Activated T-cell treated with anti-CD3 and anti-CD28 coated beads for 1 hour (primary cell): ENCODE measurements at places on chromosomes 7 and 10.

DNA sequence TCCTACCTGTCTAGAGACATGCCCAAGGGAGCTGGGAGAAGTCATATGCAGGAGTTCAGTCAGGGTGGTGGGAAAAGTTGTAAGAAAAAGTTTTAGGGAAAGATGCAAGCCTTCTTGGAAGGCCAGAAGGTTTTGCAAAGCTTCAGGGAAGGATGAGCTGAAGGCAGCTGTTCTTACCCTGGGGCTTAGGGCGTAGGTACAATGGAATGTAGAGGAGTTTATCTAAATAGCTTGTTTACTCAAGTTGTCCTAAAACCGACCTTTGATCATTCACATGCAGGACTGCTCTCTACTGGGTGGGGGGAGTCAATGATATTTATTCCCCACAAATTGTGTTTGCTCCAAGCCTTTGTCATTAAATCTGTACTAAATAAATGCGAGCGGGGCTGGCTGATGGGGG lies 277.0 kb downstream of the CRPPA start:
- DNase-seq, result no peak

DNA sequence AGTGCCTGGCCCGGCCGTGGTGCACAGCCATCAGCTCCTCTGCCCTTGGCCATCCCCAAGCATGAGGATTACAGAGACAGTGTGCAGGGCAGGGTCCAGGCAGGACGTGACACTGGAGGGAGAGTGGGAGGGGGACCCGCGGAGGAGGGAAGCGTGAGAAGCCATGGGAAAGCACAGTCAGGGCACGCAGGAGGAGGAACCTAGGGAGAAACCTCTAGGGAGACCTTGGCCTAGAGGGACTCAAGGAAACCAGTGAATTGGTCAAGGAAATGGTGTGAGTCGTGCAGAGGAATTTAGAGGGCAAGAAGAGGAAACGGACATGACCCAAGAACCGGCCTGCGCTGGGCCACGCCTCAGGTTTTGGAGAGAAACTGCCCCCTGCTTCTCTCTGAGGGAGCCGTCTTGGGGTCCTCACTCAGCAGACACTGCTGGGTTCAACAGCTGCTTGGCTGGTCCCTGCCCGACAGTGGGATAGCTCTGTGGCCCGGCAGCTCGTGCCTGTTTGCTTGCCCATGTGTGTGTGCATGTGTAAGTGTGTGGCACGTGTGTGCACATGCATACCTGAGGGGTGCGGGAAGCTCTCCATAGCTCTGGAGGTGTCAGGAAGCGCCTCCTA lies 3.2 kb downstream of the OPN4 start:
- no peak for DNase-seq

- DNase-seq, result no peak
Measured at GRCh38 chr10:46539596-46540411, 16.7 kb downstream of the GPRIN2 start.

- DNase-seq, result no peak
Measured at GRCh38 chr10:90047243-90047729, 345.9 kb downstream of the KIF20B start.

- no peak for DNase-seq
Measured at GRCh38 chr7:84529480-84530205, 335.1 kb upstream of the SEMA3A start.

DNA sequence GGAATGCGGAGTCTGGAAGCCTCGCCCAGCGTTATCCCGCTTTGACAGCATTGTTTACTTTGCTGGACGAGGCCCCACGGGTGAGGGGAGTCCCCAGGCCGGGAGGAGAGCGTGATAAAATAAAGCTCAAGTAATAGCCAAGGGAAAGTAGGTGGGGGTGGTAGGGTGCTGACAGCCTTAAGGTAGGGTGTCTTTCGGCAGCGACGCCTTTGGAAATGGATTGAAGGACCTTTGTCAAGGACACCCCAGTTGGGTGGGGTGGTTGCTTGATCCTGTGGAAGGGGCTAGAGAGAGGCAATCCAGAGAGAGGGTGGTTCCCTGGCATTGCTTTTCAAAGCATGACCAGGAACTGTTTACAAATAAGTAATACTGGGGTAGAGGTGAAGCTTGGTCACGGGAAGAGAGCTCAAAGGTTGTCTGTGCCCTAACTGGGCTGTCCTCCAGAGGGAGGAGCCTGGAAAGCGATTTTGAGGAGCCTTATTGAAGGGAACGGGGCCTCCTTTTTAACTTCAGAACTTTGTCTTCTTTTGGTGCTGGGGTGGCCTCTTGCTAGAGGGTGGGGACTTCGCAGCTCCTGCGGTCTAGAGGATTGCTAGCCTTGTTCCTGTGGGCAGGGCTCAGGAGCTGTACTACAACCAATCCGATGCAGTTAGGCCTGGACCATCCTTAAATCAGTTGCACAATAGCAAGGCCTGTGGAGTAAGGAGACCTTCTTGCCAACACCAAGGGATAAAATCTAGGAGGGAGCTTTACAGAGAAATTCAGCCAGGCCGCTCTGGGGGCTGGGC lies 1.3 kb downstream of the EIF4EBP2 start:
- DNase-seq, result no peak

GRCh38 chr7:7618410-7618809 lies 22.1 kb upstream of the UMAD1 start:
- no peak for DNase-seq

GRCh38 chr10:12181065-12181775 lies 14.5 kb downstream of the NUDT5 start:
- peak; percentile 46 for DNase-seq

GRCh38 chr7:141731476-141732149 lies 6.5 kb upstream of the SSBP1 start:
- DNase-seq, result no peak

GRCh38 chr7:139648941-139649425 lies 125.5 kb downstream of the CLEC2L start:
- no peak for DNase-seq

GRCh38 chr10:49556723-49557122 lies 17.8 kb upstream of the ERCC6 start:
- DNase-seq, result no peak

DNA sequence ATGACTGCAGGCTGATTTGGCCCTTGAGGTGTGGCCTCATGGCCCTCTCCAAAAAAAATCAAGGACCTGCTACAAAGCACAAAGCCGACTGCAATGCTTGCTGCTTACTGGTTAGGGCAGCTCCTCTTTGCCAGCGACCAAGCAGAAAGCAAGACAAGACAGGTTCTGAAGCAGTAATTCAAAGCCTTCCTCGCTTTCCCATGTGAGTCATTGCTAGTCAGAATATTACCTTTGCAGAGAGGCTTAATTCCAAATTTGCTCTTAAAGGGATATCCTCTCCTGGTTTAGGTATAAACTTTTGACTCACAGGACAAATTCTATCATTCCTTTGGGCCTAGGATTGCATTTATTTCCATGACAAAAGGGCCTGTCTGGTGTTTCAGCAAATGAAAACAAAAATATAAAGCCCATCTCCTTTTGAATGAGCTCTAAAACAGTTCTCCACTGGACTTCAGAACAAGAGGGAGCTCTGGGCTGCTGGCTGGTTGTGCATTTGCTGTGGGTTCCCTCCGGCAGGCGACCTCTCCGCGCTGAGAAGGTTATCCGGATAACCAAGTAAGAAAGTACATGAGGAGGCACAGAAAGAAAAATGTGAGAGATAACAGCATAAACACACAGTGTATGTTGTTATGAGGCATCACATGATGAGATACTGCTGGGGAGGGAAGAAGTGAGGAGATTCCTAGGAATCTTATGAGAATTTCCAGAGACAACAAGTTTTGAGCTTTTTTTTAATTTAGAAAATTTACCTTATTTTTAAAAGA lies 90.8 kb downstream of the EGFR start:
- no peak for DNase-seq

- no peak for DNase-seq
Measured at GRCh38 chr7:120981888-120982615, 6.5 kb upstream of the CPED1 start.

- no peak for DNase-seq
Measured at GRCh38 chr7:36192053-36192824, 39.2 kb downstream of the EEPD1 start.

GRCh38 chr7:18294411-18294810 lies 201.1 kb upstream of the HDAC9 start:
- DNase-seq, result no peak

- no peak for DNase-seq
Measured at GRCh38 chr7:120806669-120807068, 51.3 kb downstream of the TSPAN12 start.

DNA sequence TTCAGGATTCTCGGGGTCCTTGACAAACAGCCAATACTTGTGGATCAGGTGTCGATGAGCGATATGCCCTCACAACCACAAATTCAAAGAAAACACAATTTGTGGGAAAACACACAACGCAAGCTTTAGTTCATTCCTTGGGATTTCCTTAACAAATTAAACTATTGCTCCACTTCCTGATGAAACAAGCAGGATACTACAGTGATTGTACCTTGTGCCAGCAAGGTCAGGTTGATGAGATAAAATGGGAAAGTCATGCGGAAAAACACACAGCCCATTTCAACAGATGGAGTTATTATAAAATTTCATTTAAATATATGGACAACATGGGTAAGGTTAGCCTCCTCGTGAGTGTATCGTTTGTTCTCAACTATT lies 8.8 kb upstream of the RHOBTB1 start:
- no peak for DNase-seq

DNA sequence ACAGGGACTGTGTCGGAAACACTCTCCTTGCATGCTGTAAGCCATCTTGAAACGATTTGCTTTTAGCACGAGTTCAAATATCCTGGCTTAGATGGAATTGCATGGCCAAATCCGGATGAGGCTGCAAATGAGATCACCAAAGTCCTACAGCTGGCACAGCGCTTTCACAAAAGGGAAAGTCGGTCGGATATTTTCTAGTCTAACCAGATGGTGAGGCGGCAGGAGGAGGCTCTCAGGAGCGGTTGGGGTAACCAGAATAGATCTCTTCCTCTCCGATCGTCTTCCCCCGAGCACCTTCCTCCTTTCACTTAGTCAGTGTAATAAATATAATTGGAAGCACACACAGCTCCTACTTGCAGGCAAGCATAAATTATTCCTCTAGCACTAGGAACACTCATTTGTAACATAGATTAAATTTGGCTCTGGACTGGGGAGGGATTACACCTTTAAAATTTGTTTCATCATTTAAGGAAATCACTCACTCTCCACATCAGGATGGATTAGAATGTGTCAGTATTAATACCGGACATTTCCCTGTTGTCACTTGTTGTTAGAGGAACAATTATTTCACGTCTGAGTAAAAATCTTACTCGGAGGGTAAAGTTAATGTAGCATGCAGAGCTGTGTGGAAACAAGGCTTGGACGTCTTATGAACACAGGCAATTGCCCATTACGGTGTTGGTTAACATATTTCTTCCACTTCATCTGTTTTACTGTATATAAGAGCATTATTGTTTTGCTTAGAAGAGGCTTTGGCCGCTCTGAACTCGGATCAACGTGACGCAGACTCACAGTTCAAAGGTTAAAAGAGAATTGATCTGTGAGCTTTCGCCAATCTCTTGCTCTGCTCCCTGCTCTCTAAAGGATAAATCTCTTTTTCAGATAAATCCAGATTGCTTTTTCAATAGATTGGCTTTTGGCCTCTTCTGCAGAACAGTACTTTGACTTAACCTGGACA lies 857.9 kb downstream of the TYW1 start:
- no peak for DNase-seq

DNA sequence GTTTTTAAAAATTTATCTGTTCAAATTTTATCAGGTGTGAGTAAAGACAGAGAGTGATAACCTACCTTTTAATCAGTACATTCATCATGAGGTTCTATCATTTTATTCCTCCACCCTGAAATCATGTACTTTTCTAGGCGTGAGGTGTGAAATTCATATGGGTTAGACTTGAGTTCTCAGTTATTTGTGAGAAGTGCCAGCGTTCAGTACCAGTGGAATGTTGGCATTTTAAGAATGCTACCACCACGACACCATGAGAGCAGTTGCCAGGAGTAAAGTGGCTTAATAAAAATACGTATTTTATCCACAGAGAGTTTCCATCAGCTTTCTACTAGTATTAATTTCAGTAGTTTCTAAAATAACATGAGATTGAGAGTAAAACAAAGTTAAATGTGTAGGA lies 104.1 kb upstream of the FERD3L start:
- no peak for DNase-seq
